ENCODE measurements at places on chromosomes 5 and 9. TPM values are rescaled to one million over a fixed set of nuclear protein-coding genes. Genes with fewer than 3 reads are reported as not detected.

The TTC16 gene
- total RNA-seq = not detected

The GCNT1 gene
- total RNA-seq = 3.7 TPM

The TMEM171 gene
- total RNA-seq = 5.9 TPM

The DRD1 gene
- total RNA-seq = not detected

The PCDHB14 gene
- total RNA-seq = 1.5 TPM

The FOXI1 gene
- not detected for total RNA-seq

The GPR21 gene
- 1.9 TPM for total RNA-seq

The EIF4E1B gene
- not detected for total RNA-seq

The NUTM2F gene
- not detected for total RNA-seq

DNA sequence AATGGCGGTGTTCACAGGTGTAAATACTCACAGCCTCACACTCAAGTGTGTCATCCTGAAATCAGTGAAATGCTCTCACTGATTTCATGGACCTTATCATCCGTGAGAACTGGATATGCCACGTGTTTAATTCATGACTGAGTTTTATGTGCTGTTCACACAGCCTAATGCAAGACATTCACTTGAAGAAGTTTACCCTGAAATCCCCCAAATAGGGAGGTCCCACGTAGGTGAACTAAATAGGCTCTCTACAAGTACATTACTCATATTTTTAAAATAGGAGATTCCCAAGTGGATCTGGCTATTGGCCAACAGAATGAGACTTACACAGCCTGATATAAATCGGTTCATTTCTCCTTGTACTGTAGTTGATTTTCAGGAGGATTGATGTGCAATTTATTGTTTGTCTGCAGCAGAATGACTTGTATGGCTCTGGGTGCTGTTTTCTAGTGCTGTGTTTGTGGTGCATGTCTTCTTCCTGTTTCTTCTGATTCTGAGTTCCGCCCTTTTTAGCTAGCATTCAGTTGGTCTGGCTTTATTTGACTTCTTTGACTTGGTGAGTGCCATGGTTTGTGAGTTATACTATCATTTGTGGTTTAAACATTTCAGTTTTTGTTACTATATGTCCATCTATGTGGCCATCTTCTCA is 25.1 kb downstream of the TRIO start:
- DNase-seq = no peak

DNA sequence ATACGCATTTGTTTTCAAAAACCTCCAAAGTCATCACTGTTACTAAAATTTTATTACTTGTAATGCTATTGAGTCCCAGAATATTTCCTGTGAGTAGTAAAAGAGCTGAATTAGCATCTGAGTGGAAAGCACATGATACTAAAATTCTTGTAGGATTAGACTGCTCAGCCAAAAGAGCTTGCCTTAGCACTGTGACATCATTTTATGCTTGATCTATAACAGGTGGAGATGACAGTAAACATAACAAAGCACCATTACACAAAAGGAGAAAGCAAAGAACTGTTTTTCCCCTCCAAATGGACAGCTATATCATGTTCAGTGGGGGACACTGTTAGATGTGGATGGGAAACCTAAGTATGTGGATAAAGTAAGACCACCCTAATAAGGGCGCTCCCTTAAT is 5.8 kb upstream of the JAK2 start:
- DNase-seq = no peak

- DNase-seq = no peak
Measured at GRCh38 chr9:1910269-1910811, 104.8 kb upstream of the SMARCA2 start.

- DNase-seq = no peak
Measured at GRCh38 chr5:150265870-150266383, 23.6 kb downstream of the CAMK2A start.

- no peak for DNase-seq
Measured at GRCh38 chr5:131324303-131324702, 60.5 kb downstream of the CDC42SE2 start.

DNA sequence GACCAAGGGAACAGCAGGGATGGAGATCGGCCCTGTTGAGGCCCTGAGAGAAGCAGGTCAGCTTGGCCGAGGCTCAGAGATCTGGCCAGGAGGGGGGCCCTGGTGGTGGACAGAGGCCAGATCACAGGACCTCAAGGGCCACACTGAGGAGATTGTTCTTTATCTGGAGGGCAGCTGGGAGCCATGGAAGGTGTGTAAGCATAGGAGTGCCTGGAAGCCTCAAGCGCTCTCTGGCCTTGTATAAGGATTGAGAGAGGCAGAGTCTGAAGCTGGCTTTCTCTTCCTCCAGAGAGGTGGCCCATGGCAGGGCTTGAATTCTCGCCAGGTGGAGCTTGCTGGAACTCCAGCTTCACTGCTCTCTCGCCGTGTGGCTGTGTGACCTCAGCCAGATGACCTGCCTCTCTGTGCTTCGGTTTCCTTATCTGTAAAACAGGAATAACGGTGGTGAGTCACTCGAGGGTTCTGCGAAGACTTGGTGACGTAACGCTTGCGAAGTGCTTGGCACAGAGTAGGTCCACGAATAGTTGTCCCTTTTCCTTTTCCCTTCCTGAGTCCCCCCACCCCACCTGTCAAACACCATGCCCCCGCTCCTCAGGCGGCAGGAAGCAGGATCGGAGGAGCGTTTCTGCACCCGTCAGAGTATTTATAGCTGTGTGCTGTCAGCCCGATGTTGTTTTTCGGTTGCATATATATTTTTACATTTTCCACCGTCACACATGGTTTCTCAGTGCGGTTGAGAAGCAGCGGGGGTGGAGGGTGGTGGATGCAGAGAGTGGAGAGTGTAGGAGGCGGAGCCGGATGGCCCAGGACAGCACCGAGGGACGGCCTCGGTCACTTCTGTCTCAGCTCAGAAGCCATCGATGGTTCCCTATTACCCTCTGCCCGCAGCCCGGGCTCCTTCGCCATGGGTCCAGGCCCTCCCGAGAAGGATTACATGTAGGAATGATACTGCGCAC is 17.0 kb upstream of the CRB2 start:
- DNase-seq = no peak

DNA sequence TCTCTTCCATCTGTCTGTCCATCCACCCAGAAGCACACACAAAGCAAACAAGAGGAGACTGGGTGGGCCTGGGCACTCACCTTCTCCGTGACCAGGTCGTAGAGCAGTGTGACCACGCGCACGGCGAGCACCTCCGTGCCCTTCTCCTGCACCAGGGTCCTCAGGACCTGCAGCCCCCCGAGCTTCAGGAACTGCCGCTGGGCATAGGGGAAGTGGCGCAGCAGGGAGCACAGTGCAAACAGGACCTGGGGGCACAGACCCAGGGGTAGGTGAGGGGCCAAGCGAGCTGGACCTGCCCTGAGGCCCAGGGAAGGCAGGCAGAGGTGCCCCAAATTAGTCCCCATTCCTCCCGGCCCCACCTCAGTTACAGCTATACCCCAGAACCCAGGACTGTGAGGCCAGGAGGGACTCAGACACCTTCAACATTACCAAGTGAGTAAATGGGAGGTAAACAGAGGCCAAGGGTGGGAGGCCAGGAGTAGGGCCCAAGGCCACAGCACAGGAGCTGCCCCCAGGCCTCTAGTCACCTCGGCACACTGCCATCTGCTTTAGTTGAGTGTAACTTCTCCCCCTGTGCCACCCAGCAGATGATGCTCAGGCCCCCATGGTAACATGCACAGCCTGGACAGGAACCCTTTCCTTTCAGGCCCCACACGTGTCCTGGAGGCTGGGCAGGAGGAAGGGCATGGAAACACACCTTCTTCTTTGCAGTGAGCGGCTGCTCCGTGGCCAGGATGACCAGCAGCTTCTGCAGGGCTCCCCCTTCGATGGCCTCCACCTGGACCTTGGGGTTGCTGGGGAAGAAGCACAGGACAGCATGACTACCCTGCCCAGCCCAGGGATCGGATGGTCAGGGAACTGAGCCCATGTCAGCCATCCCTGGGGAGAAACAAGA is 76.2 kb upstream of the LRRTM2 start:
- no peak for DNase-seq

- DNase-seq = no peak
Measured at GRCh38 chr5:159850160-159850559, 66.1 kb upstream of the ADRA1B start.

GRCh38 chr9:38008168-38009034 is 60.6 kb downstream of the SHB start:
- no peak for DNase-seq

GRCh38 chr5:72101828-72102227 is 5.4 kb upstream of the MAP1B start:
- no peak for DNase-seq

- peak; percentile 80 for DNase-seq
Measured at GRCh38 chr5:69166686-69167492, at the start of gene CCNB1. TSS of gene CCNB1 (plus strand) at chr5:69167150. CDS start at chr5:69167263, 113 bp downstream.
